ENCODE measurements at places on chromosomes 2 and 18.

GRCh38 chr2:46973673-46974072 is 58.1 kb upstream of the MCFD2 start:
- no peak for DNase-seq

DNA sequence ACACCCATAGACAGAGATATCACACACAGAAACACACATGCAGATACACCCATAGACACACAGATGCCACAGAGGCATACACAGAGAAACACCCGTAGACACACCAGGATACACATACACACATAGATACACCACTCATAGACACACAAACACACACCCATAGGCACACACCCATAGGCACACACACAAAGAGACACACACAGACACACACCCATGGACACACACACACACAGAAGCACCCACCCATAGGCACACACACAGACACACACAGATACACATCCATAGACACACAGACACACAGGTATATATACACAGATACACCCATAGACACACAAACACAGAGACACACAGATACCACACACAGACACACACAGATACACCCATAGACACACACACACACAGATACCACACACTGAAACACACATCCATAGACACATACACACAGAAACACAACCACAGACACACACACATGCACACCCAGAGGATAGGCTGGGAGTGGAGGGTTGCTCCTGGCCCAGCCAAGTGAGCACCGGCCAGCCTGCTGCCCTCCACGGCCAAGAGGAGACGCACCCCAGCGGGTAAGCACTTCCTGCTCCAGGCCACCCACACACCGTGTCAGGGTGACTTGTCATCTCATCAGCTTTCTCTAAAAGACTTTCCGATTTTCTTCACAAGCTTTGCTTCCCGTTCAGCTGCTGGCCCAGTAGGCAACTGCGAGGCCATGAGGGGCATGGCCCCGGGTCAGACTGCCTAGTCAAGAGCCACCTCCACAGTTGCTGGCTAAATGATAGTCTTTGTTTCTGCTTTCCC is 14.1 kb upstream of the CNNM3 start:
- no peak for DNase-seq

GRCh38 chr2:55269645-55269990 is 587 bp upstream of the MTIF2 start:
- DNase-seq: no peak

DNA sequence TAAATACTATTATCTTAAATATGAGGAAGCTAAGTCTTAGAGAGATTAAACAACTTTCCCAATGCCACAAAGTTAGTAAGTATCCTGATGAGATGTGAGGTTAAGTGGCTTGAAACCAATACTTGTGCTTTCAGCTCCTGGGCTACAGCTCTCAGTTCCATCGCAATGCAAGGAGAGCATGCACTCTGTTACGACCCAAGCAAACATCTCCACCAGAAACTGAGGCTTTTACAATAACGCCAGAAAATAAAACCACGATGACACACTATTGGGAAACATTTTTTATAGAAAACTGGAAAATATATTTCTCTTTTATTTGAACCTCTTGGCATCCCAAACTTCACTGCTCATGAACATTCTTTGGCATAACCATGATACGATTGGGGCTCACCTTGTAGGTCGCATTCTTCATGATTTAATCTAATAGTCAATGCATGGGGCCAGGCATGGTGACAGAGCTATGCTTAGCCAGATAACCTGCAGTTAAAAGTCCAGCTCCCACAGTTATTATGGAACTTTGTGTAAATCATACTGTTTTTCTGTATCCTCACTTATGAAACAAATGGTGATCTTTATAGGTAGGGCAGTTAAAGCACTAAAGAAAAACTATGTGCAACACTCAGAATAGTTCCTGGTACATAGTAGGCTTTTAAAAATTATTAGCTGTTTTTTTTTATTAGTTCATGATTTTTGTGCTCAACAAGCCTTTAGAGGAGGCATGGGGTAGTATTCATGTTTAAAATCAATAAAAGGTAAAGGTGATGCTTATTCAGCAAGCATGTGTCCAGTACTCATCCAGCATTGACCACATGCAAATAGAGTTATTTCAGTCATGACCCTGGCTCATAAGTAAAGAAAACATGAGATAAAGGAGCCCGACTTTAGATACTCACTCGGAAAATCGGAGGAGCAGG is 238.3 kb upstream of the TRIB2 start:
- DNase-seq: no peak

- DNase-seq: no peak
These were observed 14.3 kb downstream of the INSIG2 start for GRCh38 chr2:118102433-118103082.

- no peak for DNase-seq
These were observed 43.2 kb downstream of the LPIN2 start for GRCh38 chr18:2969695-2970094.

DNA sequence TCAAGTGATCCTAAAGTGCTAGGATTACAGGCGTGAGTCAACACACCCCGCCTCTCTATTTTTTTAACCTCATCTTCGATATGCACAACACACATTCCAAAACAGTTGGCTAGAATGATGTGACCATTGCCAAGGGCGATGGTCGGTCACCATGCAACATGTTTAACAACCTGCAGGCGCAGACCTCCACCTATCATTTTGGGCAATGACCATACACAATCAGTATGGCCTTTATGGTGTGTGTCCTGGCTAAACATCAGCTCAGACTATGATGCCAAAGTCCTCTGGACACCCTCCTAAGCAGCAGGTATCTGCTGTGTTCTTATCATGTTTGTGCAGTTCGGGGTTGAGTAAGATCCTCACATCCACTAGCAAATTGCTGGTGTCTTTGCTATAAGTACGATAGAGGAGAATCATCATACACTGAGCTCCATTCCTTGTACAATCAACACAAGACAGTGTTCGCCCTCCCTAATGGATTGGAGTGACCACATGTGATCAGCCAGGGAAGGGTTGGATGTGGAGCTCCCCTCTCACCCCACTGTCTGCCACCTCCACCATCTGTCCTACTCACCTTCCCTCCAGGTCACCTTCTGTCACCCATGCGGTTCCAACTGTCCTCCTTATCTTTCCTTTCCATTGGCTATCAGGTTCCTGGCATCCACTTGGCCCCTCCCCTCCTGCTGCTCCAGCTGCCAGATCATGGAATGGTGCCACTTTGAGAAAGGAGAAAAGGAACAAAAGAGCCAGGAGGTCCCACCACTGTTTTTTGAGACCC is 7.9 kb upstream of the RNF152 start:
- DNase-seq: no peak

- DNase-seq: no peak
These were observed 3.7 kb upstream of the ATG16L1 start for GRCh38 chr2:233247744-233248143.

DNA sequence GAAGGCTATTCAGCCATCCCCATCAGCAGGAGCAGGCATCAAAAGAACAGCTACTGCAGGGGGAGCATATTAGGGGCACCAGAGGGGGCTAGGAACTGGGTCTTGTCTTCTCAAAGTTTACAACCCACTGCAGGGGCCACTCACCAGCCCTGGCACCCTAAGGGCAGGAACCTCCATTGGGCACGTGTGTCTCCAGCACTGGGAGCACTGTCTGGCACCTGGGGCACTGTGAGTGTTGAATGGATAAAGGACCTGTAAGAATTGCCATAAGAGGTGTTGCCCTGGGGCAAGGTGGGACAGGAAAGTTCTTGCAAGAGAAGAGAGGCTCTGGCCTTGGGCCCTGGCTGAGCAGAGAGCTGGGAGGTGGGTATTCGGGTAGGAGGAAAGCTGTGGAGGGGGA is 1.4 kb upstream of the STEAP3 start:
- no peak for DNase-seq

DNA sequence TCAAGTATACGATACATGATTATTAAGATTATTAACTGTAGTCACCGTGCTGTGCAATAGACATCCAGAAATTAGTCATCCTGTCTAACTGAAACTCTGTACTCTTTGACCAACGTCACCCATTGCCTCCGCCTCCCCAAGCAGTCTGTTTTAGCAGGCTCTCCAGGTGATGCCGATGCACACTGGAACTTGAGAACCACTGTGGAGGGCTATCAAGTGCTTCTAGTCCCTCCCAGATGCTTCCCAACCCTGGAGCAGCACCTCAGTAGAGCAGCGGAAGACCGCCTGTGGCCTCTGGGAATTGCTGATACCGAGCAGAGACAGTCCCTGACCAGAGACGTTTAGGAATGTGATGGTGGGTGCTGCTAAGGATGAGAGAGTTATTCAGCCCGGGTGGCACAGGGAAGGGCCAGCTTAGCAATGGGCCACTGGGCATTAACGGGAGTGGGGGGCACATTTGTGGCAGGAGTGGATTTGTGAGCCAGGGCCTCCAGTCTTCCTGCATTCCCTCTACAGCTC is 50.7 kb downstream of the LIPG start:
- no peak for DNase-seq

DNA sequence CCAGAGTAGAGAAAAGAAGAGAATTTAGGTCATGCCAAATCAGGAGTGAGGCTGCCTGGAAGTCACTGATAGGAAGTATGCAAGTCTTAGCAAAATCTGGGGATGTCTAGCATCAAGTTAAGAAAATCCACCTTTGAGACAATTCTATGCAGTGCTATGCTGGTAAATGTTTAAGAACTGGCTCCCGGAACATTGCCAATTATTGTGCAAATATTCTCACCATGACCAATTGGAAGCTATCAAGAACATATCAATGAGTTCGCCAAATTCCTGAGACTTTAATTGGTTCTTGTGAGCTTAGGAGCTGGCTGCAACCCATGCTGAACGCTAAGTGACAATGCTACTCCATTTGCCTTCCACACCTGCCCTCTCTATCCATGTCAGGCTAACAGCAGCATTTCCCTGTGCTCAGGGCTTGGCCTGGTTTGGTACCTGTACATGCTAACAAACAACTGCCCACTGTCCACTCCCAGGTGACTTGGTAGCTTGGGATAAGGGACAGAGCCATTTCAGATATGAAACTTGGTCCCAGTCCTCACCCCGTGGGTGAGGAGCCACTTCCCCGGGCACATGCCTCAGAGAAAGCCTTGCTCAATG is 172.9 kb upstream of the KLHL29 start:
- DNase-seq: no peak
